ENCODE measurements at places on chromosomes 16 and 17. TPM values are rescaled to one million over a fixed set of nuclear protein-coding genes. Genes with fewer than 3 reads are reported as not detected.

Gene ZG16
- total RNA-seq, result not detected

Gene HOXB9
- total RNA-seq, result not detected

Gene SLC16A6
- total RNA-seq, result 0.14 TPM

Gene SLC22A31
- 0.18 TPM for total RNA-seq

Gene LLGL2
- 5.4 TPM for total RNA-seq

Measured in pulmonary artery endothelial cell (primary cell).